ENCODE measurements at places on chromosomes 1 and 21. TPM values are rescaled to one million over a fixed set of nuclear protein-coding genes. Genes with fewer than 3 reads are reported as not detected.

ZBTB18 gene
- 6.5 TPM for total RNA-seq

CFAP74 gene
- not detected for total RNA-seq

CNKSR1 gene
- 4.3 TPM for total RNA-seq

FAM72B gene
- 3.4 TPM for total RNA-seq

NBPF4 gene
- total RNA-seq = not detected

HCRTR1 gene
- total RNA-seq = not detected

PLA2G2E gene
- not detected for total RNA-seq

CD84 gene
- 7.0 TPM for total RNA-seq

- DNase-seq = no peak
Measured at GRCh38 chr1:208256091-208256490, 11.9 kb upstream of the PLXNA2 start.

DNA sequence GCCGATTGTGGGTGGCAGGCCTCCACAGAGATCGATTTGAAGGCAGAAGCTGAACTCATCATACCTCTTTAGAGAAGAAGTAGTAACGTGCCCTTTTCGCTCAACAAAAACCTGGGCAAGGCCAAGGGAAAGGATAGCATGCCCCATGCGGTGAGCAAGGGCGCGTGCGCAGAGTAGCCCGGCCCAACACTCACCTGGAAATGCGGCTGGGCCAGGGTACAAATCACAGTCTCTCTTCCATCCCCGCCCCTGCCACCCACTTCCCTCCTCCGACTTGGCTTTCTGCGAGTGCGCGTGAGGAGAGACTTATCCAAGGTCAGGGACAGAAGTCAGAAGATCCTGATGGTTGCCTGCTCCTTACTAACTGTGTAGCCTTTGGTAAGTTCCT, 160.7 kb upstream of the C1orf21 start:
- DNase-seq = no peak

DNA sequence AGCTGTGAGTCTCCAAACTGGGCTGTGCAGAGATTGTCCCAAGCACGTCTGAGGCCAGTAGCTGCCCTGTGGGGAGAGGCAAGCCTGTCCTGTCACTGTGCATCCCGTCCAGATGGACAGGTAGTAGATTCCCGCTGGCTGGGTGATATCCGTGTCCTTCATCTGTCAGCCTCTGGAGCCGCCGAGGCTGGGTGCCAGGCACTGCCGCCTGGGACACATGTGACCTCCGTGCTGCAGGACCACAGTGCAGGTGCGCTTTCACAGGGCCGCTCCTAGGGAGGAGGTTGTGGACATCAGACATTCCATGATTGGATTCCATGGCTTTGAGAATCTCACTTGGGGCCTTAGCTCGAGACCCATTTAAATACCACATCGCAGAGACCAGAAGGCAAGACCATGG, 4.7 kb downstream of the PDXK start:
- no peak for DNase-seq

DNA sequence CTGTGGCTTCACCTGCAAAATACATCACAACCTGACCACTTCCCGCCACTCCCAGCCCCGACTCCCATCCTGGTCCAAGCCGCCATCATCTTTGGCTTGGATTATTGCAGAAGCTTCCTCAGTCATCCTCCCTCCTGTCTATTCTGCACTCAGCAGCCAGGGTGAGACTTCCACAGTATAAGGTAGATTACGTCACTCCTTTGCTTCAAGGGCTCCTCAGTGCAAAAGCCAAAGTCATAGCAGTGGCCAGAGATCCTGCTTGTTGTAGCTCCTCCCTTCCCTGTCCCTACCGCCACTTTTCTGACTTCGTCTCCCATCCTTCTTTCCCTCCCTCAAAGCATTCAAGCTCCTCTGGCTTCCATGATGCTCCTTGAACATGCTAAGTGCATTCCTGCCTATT, 152.8 kb downstream of the GRIK3 start:
- DNase-seq = no peak

GRCh38 chr1:52263153-52263910, 102.7 kb downstream of the CC2D1B start:
- DNase-seq = no peak

- DNase-seq = no peak
Measured at GRCh38 chr1:201731142-201731541, 97.8 kb upstream of the IPO9 start.

- DNase-seq = no peak
Measured at GRCh38 chr1:156866249-156866909, 5.7 kb downstream of the NTRK1 start.

DNA sequence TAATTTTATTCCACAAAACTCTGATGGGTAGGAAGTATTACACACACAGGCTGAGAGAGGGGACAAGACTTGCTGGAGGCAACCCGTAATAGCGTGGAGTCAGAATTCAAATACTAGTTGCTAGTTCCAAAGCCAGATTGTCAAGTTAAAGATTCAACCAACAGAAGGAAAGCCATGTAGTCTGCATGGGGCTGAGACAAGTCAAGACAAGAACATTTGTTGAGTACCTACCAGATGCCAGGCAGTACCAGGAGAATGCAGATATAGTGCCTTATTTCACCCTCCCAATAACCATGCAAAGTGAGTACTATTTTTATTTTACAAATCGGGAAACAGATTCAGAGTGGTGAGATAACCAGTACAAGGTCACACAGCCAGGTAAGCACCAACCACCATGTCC, 110.4 kb upstream of the SPATA6 start:
- no peak for DNase-seq

Data from activated T-cell treated with anti-CD3 and anti-CD28 coated beads, Interleukin-2, amount 50 U/mL, for 4 hours (primary cell).